Kidney capillary endothelial cell (primary cell): ENCODE measurements at places on chromosomes 12 and 14.

GRCh38 chr12:113786107-113786506 lies 180.0 kb downstream of the RBM19 start:
- DNase-seq: no peak

- no peak for DNase-seq
Measured at GRCh38 chr14:106129274-106129673, 602.9 kb downstream of the TMEM121 start.

DNA sequence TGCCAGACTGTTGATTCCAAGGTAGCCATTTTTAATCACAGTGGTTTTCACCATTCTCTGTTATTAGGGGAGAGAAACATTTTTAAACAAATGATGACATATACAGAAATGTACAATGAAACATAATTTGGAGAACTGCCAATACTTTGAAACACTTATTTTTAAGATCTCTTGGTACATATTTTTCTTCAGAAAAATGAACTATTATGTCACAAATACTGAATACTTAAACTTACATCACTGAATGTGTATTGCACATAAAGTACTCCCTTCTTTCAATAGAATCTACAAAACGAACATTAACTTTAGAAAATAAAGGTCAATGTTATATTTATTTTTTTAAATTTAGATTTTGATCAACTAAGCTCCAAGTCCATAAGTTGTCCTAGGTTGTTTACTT lies 71.7 kb upstream of the CPNE8 start:
- DNase-seq: no peak

GRCh38 chr14:93994919-93995682 lies 2.0 kb upstream of the CCDC197 start:
- DNase-seq: no peak

DNA sequence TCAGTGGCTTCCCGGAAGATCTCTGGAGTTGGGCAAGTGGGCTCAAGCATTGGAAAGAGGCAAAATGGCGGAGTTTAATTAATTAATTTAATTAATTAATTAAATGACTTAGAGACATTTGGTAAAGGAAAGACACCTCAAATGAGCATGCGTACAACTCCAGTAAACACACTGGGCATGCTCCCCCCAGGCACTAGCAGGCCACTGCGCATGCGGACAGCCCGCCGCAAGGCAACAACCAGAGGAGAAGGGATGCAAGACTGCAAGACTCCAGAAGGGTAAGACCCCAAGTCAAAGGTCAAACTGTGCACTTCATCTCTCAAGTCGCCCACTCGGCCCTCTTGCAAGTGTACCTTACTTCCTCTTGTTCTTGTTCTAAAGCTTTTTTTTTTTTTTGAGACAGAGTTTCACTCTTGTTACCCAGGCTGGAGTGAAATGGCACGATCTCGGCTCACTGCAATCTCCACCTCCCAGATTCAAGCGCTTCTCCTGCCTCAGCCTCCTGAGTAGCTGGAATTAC lies 57.8 kb upstream of the PSMC1 start:
- DNase-seq: no peak

DNA sequence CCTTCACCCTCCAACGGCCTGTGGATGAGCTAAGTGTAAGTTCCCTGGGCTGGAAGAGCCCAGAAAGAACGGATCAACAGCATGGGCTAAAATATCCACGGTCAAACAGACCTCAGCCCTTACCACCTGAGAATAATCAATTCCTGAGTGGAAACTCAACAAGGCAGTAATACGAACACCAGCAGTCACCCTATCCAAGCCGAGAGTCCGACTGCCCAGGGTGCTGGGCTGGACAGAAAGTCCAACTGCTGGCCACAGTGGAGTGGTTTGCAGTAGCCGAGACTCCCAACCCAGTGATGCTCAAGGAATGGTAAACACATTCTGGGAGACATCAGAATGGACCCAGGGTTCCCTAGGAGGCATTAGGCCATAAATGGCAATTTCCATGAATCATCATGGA lies 36.8 kb downstream of the ANO2 start:
- DNase-seq: no peak

DNA sequence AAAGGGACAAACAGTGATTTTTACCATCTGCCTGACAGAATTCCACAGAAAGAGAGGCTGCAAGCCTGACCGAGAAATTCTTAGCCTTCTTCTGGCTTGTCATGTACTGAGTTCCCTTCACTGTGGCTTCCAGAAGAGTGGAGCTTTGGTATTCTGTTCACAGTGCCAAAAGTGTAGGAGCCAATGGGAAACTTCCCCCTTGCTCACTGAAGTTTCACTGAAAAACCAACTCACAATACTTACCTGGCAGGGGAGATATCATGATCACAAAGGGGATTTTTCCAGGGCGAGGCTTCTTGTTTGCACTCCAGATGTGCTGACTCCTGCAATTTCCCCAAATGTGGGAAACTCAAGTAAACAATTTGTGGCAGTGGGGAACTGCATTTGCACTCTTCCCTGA lies 31.7 kb upstream of the MMP19 start:
- no peak for DNase-seq

- DNase-seq: peak; percentile 16
Measured at GRCh38 chr12:56315249-56315621, 553 bp downstream of the CNPY2 start.

GRCh38 chr12:89521364-89522223 lies 3.0 kb downstream of the GALNT4 start:
- no peak for DNase-seq

- DNase-seq: peak; percentile 17
Measured at GRCh38 chr12:2248087-2248900, 195.5 kb downstream of the CACNA1C start.

DNA sequence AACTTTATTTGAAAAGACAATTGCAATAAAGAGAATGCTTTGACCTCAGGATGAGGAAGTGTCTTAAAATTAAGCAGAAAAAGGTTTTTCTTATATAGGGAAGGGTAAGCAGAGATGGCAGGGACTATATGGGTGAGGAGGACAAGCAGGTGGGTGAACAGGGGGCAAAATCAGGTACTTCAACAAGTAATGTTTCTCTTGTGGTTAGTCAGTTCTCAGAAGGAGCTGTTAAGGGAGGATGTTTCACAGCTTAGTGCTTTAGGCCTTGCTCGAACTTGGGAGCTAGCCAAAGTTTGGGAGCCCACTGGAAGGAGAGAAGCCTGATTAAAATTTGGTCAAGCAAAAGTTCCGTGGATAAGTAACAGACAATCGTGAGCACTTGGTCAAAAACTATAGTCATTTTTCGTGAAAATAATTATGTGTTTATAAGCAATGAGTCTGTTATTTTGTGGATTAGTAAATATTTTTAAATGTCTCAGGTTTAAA lies 364.2 kb upstream of the TMPO start:
- DNase-seq: no peak

- no peak for DNase-seq
Measured at GRCh38 chr12:64780132-64780530, 20.9 kb upstream of the GNS start.

GRCh38 chr12:65875640-65876071 lies 51.4 kb downstream of the HMGA2 start:
- no peak for DNase-seq

DNA sequence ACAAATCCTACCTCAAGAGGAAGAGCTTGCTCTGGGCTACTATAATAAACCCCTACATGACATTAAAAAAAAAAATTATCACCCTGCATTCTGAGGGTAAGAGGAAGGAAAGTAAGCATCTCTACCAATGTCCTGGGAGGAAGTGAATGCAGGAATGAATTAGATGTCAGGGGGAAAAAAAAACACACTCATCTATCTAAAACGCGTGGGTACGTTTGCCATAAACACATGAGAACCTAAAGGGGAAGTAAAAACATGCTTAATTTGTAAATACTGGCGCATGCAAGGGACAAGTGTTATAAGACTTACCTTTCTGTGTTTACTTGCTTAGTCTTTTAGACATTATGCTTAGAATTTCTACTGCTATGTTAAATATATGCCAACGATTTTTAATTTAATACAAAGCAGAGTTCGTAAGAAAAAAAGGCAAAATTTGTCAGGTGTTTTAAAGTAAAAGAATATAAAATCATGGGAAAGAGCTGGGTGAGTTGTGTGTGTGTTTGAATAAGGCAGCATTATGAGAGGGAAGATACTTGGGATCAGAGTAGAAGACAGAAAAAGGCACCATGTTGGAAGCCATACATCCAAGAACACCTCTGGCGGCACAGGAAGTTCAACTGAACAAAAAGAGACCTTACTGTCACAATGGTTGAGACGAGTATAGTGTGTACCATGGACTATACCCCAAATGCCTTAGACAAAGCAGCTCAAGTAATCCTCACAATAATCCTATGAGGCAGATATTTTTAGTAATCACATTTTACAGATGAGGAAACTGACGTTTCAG lies 1.5 kb downstream of the TMED8 start:
- DNase-seq: no peak

DNA sequence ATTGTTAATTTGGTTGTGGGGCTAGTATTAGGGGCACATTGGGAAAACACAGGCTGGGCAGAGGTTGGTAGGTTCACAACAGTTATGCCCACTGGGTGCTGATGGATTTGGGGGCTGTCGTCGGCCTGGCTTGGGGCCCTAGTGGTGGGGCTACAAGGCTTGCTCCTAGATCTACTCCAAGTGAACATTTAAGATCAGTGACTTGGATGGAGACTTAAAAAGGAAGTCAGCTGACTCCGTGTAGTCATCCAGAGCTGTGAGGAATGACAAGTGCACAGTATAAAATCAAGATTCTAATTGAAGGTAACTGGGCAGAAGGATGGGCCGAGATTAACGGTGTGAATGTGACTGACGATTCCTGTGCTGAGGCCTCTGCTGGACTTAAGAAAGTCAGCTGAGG lies 12.8 kb upstream of the NR4A1 start:
- DNase-seq: no peak

DNA sequence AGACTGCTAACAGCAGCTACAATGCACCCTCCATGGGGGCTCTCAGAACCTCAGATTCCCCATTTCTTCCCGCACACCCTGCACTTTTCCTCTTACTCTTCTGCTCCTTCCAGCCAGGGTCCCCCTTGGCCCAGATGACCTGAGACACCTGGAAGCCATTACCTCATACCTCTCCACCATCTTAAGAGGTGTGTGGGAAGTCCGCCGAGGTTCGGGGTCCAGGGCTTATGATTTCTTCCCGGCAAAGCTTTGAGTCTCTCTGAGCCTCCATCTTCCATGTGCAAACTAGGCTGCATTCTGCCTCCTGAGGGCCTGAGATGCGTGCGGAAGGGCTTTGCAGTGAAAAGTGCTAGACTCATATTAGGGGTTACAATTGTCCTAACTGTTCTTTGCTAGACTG lies 5.3 kb downstream of the GSC start:
- DNase-seq: no peak

- DNase-seq: no peak
Measured at GRCh38 chr12:61452076-61452475, 808.1 kb upstream of the USP15 start.

- DNase-seq: no peak
Measured at GRCh38 chr12:25065035-25065434, 116.1 kb upstream of the BCAT1 start.

GRCh38 chr12:132404951-132405741 lies 75.8 kb upstream of the GALNT9 start:
- no peak for DNase-seq

DNA sequence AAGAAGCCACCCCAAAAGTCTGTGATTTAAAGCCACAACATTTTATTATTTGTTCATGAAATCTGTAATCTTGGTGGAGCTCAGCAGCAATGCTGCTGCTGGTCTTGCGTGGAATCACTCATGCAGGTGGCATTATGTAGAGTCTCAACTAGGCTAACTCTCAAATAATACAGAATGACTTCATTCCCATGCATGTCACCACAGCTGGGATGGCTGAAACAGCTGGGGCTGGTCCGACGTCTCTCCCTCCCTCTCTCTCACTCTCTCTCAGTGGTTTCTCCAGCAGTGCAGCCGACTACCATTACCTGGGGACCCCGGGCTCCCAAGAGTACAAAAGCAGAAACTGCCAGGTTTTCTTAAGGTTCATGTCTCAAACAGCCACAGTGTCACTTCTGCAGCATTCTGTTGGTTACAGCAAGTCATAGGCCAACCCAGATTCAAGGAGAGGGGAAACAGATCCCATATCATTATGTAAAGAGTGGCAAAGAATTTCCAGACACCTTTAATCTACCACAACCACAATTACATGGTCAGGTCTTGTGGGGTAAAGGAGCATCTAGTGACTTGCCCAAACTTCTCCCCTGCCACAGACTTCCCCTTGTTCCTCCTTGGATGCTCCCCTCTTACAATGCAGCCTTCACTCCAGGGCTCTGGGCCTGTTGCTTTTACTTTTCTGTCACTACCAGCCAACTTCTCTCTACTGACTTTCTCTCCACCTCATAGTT lies 192.0 kb upstream of the HMGA2 start:
- DNase-seq: no peak

GRCh38 chr12:118649765-118650585 lies 273.6 kb downstream of the SUDS3 start:
- DNase-seq: no peak

- DNase-seq: no peak
Measured at GRCh38 chr12:69105101-69105962, 134.0 kb upstream of the CPSF6 start.

GRCh38 chr12:29389295-29389919 lies 8.4 kb upstream of the ERGIC2 start:
- no peak for DNase-seq
